ENCODE measurements at places on chromosomes 7 and 10. TPM values are rescaled to one million over a fixed set of nuclear protein-coding genes. Genes with fewer than 3 reads are reported as not detected.
A peak's percentile ranks its signal among the peaks of the same experiment; 100 is the strongest.

GRCh38 chr7:16428672-16429071 lies 7.3 kb upstream of the CRPPA start:
- DNase-seq: no peak

GRCh38 chr7:117036053-117036669 lies 82.9 kb downstream of the ST7 start:
- no peak for DNase-seq

DNA sequence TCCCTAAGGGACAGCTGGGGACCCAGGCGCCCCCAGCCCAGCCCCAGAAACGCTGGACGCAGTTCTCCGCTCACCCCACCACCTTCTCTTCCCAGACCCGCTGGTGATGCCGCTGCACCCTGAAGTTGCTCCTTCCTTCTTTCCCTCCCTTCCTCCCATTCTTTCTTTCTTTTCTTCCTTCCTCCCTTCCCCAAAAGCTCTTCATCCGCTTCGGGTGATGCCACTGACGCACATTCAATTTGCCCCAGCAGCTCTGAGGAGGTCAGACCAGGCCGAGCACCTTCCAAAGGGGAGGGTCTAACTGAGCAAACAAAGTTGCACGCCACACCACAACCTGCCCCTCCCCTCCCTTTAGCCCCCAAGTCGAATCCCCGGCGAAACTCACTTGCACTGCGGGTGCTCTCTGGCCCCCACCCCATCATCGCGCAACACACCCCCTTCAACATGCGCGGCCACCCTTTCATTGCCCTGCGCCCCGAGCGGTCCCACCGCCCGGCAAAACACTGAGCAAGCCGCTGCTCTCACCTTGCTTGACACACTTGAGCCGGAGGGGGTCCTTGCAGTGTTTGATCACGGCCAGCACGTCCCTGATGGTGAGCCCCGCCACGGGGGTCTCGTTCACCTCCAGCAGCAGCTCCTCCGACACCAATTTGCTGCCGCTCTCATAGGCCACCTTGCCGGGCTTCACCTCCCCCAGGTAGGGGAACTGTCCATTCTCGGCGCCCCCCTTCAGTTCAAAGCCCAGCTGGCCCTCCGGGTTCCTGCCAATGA lies 787 bp downstream of the MAGI2 start:
- peak; percentile 46 for DNase-seq

DNA sequence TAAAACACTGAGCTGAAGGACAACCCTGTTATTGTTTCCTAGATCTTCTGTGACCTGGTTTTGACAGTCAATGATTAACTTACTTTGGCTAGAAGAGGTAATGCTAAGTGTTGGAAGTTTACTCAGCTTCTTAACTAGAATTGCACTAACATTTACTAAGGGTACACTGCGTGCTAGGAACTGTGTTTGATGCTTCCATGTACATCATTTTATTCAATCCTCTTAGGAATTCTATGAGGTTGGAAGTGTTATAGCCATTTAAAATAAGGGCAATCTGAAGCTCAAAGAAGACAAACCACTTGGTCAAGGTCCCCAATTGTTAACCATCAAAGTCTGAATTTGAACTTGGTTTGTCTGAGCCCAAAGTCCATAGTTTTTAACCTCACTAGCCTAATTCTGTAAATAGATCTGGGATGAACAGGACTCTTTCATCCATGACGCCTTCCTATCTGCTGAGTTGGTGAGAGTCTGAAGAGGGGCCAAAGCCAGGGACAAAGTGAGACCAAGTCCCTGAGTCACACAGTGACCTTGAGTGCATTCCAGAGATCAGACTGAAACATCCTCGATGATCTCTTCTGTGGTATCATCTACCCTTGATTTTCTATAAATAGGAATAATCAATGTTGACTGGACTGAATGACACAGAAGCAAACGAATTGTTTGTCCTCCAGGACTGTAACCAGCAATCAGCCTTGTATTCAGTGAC lies 29.2 kb upstream of the ZNRF2 start:
- peak; percentile 45 for DNase-seq

DNA sequence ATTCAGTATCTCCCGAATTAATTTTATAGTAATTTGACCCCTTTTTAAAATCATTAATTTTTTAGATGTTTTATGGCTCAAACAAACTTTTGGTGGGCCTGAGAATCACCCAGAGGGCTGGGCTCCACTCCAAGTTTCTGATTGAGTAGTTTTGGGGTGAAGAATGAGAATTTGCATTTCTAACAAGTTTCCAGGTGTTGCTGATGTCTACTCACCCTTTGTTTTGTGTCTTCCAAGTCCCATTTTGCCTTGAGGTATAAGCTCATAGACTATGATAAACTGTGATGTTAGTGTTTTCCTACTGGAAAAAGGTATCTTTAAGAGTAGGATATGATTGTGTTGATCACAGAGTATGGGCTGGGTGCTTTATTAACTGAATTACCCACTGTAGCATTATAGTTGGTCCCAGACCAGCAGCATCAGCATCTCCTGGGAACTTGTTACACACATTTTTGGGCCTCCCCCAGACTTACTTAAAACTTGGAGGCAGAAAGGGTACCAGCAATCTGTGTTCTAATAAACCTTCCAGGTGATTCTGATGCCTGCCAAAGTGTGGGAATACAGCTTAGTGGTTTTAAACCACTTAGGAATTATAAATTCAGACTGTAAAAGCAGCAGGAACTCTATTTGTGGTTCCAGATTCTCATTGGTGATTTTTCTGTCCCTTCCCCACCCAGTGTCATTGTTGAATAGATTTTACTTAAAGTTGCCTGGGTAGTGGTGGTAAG lies 19.1 kb downstream of the ZNRF2 start:
- DNase-seq: no peak

DNA sequence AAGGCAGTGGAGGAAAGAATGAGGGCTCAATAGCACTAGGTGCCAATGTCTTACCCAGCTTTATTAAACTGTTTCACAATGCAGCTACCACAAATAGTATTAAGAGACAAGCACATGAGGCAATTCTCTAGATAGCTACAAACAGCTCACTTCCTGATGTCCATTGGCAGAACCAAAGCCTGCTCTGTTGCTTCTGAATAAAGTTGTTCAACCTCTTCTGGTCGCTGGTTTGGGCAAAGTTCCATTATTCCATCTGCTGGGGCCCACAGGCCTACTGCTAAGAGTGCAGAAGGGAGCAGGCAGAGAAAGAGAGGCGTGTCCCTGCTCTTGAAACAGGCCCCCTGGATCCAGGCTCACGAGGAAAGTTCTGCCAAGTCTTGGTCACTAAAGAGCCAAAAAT lies 173.9 kb downstream of the ZNF438 start:
- DNase-seq: peak; percentile 24

DNA sequence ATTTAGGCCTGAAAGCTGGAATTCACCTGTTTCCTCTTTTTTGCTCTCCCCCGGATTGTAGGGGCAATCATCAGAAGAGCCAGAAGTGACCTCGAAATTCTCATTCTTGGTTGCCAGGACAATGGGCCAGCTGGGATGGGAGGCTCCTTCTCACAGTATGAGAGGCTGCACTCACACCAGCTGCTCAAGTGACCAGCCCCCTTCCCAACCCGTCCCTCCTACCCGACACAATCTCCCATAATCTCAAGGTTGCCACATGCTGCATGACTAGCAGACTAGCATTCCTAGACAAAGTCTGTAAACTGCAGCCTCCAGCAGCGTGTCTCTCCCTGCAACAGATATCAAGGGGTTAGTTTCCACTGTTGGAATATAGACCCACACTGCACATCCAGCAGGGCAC lies 110.3 kb downstream of the C1GALT1 start:
- no peak for DNase-seq

DNA sequence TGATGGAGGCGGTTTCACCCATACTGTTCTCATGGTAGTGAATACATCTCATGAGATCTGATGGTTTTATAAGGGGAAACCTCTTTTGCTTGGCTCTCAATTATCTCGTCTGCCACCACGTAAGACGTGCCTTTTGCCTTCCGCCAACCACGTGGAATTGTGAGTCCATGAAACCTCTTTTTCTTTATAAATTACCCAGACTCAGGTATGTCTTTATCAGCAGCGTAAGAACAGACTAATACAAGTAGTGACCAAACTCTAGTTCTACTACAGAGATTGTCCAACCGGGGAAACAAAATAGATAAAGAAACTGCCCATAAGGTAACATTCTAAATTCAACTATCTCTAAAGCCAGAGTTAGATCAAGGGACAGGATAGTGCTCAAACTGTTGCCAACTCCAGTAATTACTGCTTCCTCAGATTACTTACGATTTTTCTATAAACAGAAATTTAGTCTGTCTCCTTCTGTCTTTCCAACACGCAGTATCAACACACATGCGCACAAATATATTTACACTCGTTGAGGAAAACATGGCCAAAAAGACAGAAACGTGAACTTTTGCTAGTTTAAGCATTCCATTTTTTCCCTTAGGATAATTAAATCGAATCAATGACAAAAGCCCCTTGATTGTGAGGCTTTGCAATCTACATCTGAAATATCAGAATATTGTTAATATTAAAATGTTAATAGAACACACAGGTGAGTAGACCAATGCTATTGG lies 36.9 kb downstream of the CREB3L2 start:
- no peak for DNase-seq

The BAMBI gene
- polyA plus RNA-seq: 163 TPM

The KBTBD2 gene
- polyA plus RNA-seq: 23.7 TPM

The NEBL gene
- polyA plus RNA-seq: 9.9 TPM

The HDAC9 gene
- polyA plus RNA-seq: 5.8 TPM
